ENCODE measurements at places on chromosomes 3 and 15. TPM values are rescaled to one million over a fixed set of nuclear protein-coding genes. Genes with fewer than 3 reads are reported as not detected.

The CLRN1 gene
- total RNA-seq = not detected

The BSN gene
- 0.36 TPM for total RNA-seq

The VGLL3 gene
- 74.9 TPM for total RNA-seq

The ACTC1 gene
- not detected for total RNA-seq

The CDC25A gene
- total RNA-seq = 2.3 TPM

The PPIB gene
- total RNA-seq = 958 TPM

The LTK gene
- total RNA-seq = not detected

The ZNF80 gene
- total RNA-seq = not detected

The ARL6IP5 gene
- total RNA-seq = 120 TPM

The CHRNA5 gene
- total RNA-seq = 0.49 TPM

Data from cardiac atrium fibroblast (primary cell).